ENCODE measurements at places on chromosomes 7 and 10.

GRCh38 chr10:53003094-53003493 lies 230.5 kb upstream of the MBL2 start:
- no peak for DNase-seq

GRCh38 chr10:576130-576465 lies 113.4 kb downstream of the DIP2C start:
- no peak for DNase-seq

- DNase-seq: no peak
These were observed 7.2 kb downstream of the CDCA7L start for GRCh38 chr7:21938463-21938862.

DNA sequence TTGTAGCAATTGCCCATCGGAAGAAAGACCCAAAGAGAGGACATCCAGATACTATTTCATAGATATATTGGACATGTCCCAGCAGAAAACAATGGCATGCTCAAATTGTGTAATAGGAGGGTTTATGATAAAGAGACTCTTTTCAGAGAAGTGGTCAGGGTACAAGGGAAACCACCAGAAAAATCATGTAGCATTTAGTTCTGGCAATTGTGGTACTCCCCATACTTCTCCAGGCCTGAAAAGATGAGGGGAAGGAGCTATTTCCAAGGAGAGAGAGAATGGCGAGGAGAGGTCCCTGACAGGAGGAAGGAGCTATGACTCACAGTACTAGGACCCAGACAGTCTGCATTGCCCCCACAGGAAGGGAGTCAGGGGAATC lies 68.4 kb upstream of the ADO start:
- no peak for DNase-seq

DNA sequence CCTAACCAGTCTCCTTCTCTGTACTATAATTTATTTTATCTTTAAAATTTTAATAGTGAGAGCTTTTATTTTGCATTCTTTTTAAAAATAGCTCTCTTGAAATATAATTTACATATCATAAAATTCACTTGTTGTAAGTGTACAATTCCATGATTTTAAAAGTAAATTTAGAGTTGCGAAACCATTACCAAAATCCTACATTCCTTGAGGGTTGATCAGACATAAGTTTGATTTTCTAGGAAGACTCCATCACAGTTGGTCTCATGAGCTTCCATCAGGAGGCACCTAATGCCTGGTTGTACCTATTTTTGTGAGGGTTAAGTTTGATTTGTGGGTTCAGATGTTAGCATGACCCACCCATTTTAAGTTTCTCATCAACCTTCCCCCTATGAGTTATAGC lies 108.1 kb downstream of the BMPER start:
- no peak for DNase-seq

DNA sequence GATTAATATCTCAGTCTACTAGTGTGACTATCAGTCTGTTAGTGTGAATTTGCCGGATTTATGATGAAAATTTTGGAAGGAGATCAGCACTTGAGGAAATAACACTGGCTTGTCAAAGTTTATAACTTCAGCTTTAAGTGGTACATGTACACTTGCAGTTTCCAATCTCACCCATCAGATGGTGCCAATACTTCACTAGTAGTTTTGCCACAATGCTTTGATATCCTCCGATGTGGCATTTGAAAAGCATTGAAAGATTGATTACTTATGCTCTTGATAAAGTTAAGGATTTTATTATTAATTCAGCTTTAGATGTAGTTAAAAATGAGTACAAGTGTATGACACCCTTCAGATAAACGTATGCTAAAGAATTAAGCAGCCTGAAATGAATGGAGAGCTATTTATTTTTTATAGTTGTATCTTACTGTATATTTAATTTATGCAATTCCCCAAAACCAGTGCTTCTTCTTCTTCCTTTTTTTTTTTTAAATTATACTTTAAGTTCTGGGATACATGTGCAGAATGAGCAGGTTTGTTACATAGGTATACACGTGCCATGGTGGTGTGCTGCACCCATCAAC lies 98.2 kb downstream of the ANLN start:
- peak; percentile 73 for DNase-seq

DNA sequence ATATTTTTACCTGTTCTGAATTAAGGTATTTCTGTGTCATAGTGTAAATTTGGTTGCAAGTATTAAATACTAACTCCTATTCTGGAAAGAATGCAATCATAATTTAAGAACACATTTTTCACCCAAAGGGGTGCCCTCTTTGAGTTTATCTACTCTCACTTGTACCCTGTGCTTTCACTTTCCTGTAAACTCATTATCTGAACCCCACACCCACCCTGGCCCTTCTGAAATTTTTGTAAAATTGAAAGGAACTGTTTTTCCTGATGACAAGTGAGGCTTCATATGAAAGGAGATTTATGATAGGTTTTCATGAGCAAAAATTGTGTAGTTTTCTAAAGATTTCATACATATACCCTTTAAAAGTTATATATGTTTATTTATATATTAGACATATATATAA lies 134.5 kb downstream of the WNT2 start:
- DNase-seq: no peak

DNA sequence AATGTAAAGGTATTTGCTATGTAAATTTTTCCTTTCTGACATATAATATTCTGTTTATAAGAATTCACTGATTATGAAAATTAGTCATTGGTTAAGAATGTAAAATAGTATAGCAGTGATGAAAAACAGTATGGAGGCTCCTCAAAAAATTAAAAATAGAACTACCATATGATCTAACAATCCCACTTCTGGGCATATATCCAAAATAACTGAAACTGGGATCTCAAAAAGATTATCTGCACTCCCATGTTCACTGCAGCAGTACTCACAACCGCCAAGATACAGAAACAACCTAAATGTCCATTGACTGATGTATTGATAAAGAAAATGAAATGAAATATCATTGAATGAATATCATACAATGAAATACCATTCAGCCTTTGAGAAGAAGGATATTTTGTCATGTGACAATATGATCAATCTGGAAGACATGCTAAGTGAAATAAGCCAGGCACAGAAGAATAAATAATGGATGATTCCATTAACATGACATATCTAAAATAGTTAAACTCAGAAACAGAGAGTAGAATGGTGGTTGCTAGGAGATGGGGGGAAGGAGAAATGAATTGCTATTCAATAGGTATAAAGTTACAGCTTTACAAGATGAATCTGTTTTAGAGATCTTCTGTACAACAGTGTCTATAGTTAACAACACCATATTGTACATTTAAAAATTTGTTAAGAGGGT lies 14.0 kb downstream of the C10orf88 start:
- DNase-seq: no peak

DNA sequence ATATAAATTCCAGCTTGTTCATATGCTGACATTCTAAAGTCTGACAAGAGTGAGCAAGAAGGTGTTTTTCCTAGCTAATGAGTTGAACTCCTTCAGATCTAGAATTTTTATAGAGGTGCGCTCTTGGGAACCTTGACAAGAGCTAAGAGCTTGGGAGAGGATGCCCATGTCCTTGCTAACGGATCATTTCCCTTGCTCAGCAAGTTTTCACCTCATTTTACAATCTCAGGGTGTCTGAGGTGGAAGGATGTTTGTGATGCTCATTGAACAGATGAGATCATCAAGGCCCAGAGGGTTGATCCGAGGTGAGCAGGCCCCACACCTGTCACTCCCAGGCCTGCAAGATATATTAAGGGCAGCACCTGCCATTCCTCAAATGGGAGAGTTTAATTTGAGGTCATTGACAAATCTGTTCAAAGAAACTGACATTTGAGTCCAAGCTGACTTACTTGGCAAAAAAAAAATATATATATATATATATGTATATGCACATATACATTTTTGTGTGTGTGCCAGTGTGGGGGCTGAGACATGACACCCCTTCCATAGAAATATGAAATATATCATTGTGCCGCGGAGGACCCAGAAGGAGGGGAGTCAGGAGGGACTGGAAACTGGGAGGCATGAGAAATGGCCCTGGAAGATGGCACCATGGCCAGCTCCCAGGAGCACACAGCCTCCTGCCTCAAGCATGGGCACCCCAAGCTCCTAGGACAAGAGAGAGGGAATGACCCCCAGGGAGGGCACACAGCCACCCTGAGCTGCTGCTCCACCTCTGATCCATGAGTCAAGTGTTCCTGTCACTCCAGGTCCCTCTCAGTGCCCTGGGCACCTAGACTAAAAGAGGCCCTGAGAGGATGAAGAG lies 17.3 kb upstream of the TMEM72 start:
- DNase-seq: no peak

- no peak for DNase-seq
These were observed 53.9 kb downstream of the CUBN start for GRCh38 chr10:17075533-17076359.

DNA sequence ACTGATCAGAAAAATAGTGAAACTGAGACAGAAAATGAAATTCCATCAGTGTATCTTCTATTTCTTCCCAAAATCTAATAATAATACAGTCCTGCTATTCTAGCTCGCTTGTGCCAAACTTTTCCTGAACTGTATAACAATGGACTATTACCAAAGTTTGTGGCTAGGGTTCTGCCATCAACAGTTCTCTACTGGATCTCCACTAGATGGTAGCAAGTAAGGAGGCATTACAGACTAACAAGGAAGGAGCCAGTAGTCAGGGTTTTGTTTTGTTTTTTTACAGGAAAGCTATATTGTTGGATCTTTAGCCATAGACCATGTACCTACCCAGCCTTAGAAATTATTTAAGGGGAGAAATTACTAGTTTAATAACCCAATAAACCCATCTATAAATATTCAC lies 10.8 kb downstream of the MTERF1 start:
- DNase-seq: no peak

- DNase-seq: no peak
These were observed 83.0 kb downstream of the CXCL12 start for GRCh38 chr10:44301781-44302355.

GRCh38 chr7:149310113-149310836 lies 48.3 kb downstream of the ZNF783 start:
- peak; percentile 30 for DNase-seq

DNA sequence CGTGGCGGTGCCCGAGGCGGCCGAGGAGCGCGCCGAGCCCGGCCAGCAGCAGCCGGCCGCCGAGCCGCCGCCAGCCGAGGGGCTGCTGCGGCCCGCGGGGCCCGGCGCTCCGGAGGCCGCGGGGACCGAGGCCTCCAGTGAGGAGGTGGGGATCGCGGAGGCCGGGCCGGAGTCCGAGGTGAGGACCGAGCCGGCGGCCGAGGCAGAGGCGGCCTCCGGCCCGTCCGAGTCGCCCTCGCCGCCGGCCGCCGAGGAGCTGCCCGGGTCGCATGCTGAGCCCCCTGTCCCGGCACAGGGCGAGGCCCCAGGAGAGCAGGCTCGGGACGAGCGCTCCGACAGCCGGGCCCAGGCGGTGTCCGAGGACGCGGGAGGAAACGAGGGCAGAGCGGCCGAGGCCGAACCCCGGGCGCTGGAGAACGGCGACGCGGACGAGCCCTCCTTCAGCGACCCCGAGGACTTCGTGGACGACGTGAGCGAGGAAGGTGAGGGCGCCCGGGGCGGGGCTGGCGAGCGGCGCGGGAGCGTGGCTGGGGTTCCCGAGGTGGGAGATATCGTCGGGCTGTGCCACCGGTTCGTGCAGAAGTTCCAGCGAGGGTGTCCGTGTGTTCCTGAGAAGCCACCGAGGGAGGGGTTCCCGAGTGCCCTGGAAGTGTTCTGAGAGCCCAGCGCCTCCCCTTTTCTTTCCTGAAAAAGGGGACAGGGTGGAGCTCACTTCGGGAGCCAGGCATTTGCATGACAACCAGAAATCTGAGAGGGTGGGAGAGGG lies 495 bp downstream of the EIF3B start:
- peak; percentile 13 for DNase-seq

GRCh38 chr10:99975942-99976809 lies 33.6 kb downstream of the DNMBP start:
- no peak for DNase-seq

GRCh38 chr7:23709081-23709750 lies 803 bp upstream of the STK31 start:
- no peak for DNase-seq

- no peak for DNase-seq
These were observed 109.0 kb upstream of the SP4 start for GRCh38 chr7:21318916-21319270.

DNA sequence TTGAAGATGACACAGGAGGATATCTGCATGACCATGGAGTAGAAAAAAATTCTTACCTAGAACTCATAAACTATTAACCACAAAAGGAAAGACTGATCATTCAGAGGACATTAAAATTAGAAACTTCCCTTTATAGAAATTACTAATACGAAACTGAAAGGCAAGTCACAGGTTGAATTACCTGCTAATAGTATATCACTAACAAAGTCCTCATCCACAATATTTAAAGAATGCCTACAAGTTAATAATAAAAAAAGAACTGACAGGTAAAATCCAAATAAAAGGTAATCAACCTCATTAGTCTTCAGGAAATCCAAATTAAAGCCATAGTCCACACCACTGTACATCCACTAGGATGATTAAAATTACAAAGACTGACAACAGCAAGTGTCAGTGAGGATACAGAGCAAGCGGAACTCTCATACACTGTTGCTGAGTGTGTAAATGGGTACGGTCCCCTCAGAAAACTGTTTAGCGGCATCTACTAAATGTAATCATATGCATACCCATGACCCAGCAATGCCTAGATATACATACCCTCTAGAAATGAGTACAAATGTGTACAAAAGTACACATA lies 71.2 kb downstream of the ARHGAP21 start:
- no peak for DNase-seq

- DNase-seq: no peak
These were observed 90.9 kb upstream of the RNF32 start for GRCh38 chr7:156549636-156550035.

- no peak for DNase-seq
These were observed 812.8 kb downstream of the LRMDA start for GRCh38 chr10:76244061-76244686.

GRCh38 chr7:143437578-143437977 lies 5.7 kb upstream of the TAS2R60 start:
- peak; percentile 9 for DNase-seq

DNA sequence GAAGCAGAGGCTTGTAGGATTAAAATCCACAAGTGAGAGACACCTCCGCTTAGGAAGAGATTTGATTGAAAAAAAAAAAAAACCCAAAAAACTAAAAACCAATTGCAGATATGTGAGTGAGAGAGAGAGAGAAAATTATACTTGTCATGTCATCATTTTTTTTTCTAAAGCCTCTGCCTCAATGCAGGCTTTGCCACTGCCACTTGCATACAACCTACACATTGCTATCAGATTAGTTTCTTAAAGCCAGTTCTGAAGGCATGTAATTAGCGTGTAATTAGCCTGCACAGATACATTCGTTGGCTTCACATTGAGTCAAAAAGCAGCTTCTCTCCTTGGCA lies 86.1 kb upstream of the MTPN start:
- DNase-seq: no peak
